ENCODE measurements at places on chromosomes 6 and 20. TPM values are rescaled to one million over a fixed set of nuclear protein-coding genes. Genes with fewer than 3 reads are reported as not detected.

GRCh38 chr20:34627458-34627857, 49.4 kb downstream of the PIGU start:
- no peak overlapping the region for H3K27ac ChIP-seq
- no peak for DNase-seq
- no peak overlapping the region for H3K4me3 ChIP-seq
- H3K27me3 ChIP-seq = no peaks in the 10 kb centered on the region
- peaks cover 10% of the 10 kb centered on the region for H3K36me3 ChIP-seq
- no peaks in the 10 kb centered on the region for H3K4me1 ChIP-seq

EYS gene
- total RNA-seq = 0.44 TPM

GRCh38 chr20:28616354-28616753, 2641.1 kb upstream of the DEFB115 start:
- no peaks in the 10 kb centered on the region for H3K27me3 ChIP-seq

- no peaks in the 10 kb centered on the region for H3K27me3 ChIP-seq
- H3K27ac ChIP-seq = no peak overlapping the region
- peaks cover 61% of the 10 kb centered on the region for H3K36me3 ChIP-seq
- no peak overlapping the region for H3K4me3 ChIP-seq
Measured at GRCh38 chr6:15523679-15524630, 138.9 kb downstream of the DTNBP1 start.

- H3K27me3 ChIP-seq = no peaks in the 10 kb centered on the region
- no peak overlapping the region for H3K4me3 ChIP-seq
- no peak overlapping the region for H3K27ac ChIP-seq
- DNase-seq = no peak
- H3K4me1 ChIP-seq = peaks cover 2% of the 10 kb centered on the region
- no peaks in the 10 kb centered on the region for H3K36me3 ChIP-seq
Measured at GRCh38 chr6:125316621-125317020, 14.9 kb upstream of the HDDC2 start.

GRCh38 chr20:46894971-46895905, 595 bp downstream of the EYA2 start:
- H3K27ac ChIP-seq = no peak overlapping the region
- H3K36me3 ChIP-seq = no peaks in the 10 kb centered on the region
- peak; percentile 74 for DNase-seq
- peaks cover 13% of the 10 kb centered on the region for H3K27me3 ChIP-seq
- H3K4me3 ChIP-seq = peak overlapping the region; percentile 90

PRL gene
- not detected for total RNA-seq

- no peak for DNase-seq
- no peak overlapping the region for H3K4me3 ChIP-seq
- H3K27me3 ChIP-seq = no peaks in the 10 kb centered on the region
- H3K4me1 ChIP-seq = no peaks in the 10 kb centered on the region
Measured at GRCh38 chr20:62511300-62511914, 35.6 kb upstream of the GATA5 start.

DNA sequence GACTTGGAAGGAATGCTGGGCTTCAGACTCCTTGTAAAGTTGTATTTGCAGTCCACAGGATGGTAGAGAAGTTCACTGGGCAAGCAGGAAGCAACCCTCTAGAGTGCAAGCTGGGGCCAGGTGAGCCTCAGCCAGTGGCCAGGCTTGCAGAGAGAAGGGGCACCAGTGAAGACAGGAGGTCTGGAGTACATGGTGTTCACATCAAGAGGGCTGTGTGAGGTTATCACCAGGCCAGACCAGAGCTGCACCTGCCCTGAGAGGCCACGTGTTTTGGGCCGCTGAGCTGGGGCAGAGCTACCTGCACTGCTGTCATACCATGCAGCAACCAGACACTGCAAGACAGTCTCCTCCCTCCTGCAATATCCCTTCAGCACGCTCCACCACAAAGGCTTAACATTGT, 79.0 kb downstream of the SH3BGRL2 start:
- no peak for DNase-seq
- H3K4me1 ChIP-seq = no peaks in the 10 kb centered on the region
- H3K27me3 ChIP-seq = no peaks in the 10 kb centered on the region
- H3K36me3 ChIP-seq = no peaks in the 10 kb centered on the region

DNA sequence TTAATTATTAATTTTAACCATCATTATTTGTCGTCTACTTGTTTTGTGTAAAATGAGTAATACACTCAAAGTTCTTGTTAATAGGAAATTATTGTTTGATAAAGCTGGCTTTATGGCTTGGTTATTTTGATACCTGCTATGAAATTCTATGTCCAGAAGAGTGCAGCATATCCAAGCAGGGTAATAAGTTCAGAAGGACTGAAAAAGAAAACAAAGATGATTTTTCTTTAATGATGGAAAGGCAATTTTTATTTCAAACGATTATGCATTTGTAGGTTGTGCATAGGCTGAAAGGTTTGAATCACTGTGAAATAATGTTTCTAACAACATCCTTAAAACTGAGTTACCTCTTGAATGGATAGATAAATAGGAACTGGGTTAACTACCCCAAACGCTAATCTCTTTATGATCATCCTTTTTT, 1.4 kb upstream of the MAN1A1 start:
- peak overlapping the region; percentile 87 for H3K4me3 ChIP-seq
- no peaks in the 10 kb centered on the region for H3K27me3 ChIP-seq

- DNase-seq = no peak
- H3K36me3 ChIP-seq = no peaks in the 10 kb centered on the region
- no peaks in the 10 kb centered on the region for H3K27me3 ChIP-seq
- no peak overlapping the region for H3K4me3 ChIP-seq
Measured at GRCh38 chr6:169163411-169163901, 90.2 kb downstream of the THBS2 start.

GRCh38 chr6:137705160-137706082, 161.6 kb upstream of the TNFAIP3 start:
- H3K4me1 ChIP-seq = no peaks in the 10 kb centered on the region
- no peak overlapping the region for H3K27ac ChIP-seq
- no peaks in the 10 kb centered on the region for H3K27me3 ChIP-seq
- no peaks in the 10 kb centered on the region for H3K36me3 ChIP-seq
- peak; percentile 91 for DNase-seq

DNA sequence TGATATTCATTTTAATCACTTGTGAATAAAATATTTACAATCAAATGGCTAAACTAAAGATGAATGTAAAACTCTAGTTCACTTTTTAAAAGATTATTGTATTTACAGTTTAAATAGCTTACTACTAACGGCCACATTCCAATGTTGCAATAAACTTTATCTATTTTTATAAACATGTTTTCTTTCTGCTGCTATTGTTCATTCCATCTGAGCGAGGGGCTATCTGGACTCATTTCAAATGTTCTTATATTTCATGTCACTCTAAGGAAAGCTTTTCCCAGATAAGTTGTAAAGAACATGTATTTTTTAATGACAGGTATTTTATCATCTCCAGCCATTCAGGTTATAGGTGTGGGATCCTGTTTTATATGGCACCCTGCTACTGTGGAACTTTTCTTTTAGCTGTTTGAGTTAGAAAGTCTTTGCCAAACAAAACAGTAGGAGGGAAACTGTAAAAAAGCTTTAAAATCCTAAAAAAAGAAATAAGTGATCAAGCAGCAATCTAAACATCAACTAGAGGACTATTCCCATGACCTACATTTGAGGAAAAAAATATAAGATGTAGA, 42.5 kb downstream of the HMGCLL1 start:
- no peaks in the 10 kb centered on the region for H3K27me3 ChIP-seq
- DNase-seq = no peak
- no peaks in the 10 kb centered on the region for H3K36me3 ChIP-seq
- H3K4me3 ChIP-seq = no peak overlapping the region

TBXT gene
- 2.3 TPM for total RNA-seq

DNA sequence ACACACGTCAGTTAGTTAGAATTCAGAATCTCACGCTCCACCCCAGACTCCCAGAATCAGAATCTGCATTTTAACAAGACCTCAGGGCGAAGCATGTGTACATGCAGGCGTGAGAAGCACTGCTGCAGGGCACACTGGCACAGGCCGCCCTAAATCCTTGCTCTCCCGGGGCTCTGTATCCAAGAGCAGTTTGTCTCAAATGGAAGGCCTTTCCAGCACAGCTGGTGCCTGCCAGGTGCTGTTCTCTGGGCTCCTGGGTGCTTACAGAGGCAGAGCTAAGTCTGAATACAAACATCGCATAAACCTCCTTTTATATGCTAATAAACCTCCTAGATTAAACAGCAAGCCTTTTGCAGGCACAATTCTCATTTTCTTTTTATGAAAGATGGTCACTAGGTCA, 119.1 kb upstream of the CD93 start:
- peak; percentile 69 for DNase-seq
- H3K36me3 ChIP-seq = no peaks in the 10 kb centered on the region
- no peak overlapping the region for H3K4me3 ChIP-seq
- H3K27me3 ChIP-seq = no peaks in the 10 kb centered on the region
- peaks cover 32% of the 10 kb centered on the region for H3K4me1 ChIP-seq
- H3K27ac ChIP-seq = peak overlapping the region; percentile 12

DNA sequence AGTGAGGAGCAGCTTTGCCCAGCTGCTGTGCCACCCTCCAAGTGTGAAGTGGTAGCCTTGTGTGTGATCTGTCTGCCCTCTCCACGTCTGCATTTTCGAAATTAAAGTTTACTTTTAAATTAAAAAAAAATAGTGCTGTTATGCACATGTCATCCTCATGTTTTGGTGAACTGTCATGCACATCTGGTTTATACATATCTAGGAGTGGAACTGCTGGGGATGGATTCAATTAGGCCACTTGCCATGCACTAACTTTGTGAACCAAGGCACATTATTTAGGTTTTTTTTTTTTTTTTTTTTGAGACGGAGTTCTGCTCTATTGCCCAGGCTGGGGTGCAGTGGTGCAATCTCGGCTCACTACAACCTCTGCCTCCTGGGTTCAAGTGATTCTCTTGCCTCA, 3.6 kb downstream of the GTSF1L start:
- H3K27ac ChIP-seq = no peak overlapping the region
- no peaks in the 10 kb centered on the region for H3K27me3 ChIP-seq
- H3K4me1 ChIP-seq = peaks cover 4% of the 10 kb centered on the region
- DNase-seq = no peak
- no peaks in the 10 kb centered on the region for H3K36me3 ChIP-seq
- no peak overlapping the region for H3K4me3 ChIP-seq

DNA sequence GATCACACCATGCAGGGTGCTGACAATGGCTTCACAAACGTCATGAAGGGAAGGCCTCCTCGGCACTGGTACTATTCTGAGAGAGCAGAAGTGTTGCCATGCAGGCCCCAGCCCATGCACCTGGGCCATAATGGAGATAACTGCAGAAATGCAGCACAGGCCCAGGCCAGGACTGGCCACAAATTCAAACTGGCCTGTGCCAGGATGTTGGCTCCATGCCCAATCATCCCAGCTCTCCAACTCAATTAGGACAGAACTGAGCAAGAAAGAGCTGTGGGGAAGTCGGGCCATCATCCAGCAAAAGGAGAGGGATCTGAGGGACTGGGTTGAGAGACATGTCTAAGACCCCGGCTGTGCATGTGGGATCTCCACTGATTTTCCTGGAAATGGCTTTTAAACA, 48.9 kb upstream of the SYNDIG1 start:
- no peak overlapping the region for H3K4me3 ChIP-seq
- no peak overlapping the region for H3K27ac ChIP-seq
- H3K36me3 ChIP-seq = no peaks in the 10 kb centered on the region
- DNase-seq = no peak

DNA sequence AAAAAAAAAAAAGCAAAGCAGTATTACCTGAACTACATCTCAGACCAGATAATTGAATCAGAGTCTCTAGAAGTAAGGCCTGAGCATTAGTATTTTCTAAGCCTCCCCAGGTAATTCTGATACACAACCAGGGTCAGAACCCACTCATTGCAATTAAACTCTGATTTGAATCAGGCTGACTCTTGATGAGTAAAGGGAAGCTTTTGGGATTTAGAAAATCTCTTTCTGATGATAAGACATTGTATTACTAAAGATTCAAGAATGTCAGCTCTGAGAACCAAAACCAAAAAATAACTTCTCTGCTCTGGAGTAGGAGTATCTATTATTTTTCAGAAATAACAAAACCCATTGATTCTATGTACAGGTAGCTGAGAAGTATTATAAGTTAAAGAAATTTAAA, 100.1 kb upstream of the COL21A1 start:
- H3K36me3 ChIP-seq = no peaks in the 10 kb centered on the region
- no peaks in the 10 kb centered on the region for H3K4me1 ChIP-seq
- H3K27me3 ChIP-seq = no peaks in the 10 kb centered on the region
- no peak overlapping the region for H3K27ac ChIP-seq
- H3K4me3 ChIP-seq = no peak overlapping the region

GRCh38 chr20:59246691-59247400, 53.6 kb upstream of the EDN3 start:
- H3K4me1 ChIP-seq = no peaks in the 10 kb centered on the region
- H3K36me3 ChIP-seq = no peaks in the 10 kb centered on the region
- peaks cover 6% of the 10 kb centered on the region for H3K27me3 ChIP-seq

DNA sequence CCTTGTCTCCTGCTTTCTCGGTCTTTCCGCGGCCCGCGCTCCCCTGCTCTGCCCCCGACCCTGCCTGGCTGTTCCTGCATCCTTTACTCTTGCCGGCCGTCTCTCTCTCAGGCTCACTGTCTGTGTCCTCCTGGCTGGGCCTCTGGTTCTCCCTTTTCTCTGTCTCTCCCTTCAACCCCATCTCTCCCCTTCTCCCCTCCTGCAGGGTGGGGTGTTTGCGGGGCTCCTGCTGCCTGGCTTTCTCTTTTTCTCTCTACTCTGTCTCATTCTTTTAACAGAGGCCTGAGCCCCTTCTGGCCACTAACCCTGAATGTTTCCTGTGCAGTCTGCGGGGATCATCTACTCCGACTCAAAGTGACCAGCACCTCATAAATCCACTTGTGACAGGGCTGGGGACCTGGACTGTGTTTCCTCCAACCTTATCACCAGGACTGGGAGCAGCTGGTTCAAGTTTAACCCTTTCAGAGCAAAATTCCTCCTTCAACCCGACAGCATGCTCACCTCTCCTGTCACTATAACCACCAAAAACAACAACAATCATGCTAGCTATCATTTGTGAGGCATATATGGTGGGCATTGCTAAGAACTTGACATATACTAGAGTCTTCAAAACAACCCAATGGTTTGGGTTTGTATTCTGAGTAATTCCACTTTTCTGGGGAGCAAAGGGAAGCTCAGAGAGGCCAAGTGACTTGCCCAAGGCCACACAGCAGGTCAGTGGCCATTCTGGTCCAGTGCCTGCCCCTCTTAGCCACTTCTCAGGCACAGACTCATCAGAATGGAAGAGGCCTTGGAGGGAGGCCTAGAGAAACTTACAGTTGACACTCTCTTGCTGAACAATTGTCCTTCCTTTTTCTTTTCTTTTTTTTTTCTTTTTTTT, 811 bp upstream of the RSPO4 start:
- peak overlapping the region; percentile 69 for H3K4me3 ChIP-seq
- peaks cover 2% of the 10 kb centered on the region for H3K4me1 ChIP-seq
- H3K27ac ChIP-seq = no peak overlapping the region

DNA sequence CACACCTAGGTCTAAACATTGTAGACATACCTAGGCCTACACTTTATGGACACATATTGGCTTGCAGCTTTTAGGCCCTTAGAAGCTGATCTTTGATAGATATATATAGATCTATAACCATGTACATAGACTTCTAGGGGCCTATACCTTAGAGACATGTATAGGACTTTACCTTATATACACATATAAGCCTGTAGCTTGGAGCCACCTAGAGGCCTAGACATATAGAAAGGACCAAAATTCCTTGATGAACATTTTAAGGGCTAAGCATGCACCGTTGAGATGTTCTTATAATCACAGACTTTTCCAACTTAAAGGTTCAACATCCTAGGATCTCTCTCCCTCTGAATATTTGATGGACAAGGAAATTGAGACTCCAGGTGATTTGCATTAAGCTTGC, 371.7 kb upstream of the SASH1 start:
- H3K27me3 ChIP-seq = no peaks in the 10 kb centered on the region
- peaks cover 2% of the 10 kb centered on the region for H3K4me1 ChIP-seq
- no peak overlapping the region for H3K27ac ChIP-seq
- H3K36me3 ChIP-seq = no peaks in the 10 kb centered on the region
- no peak overlapping the region for H3K4me3 ChIP-seq

GRCh38 chr6:36050947-36051710, 23.5 kb downstream of the MAPK14 start:
- no peaks in the 10 kb centered on the region for H3K4me1 ChIP-seq
- peaks cover 10% of the 10 kb centered on the region for H3K36me3 ChIP-seq
- no peak overlapping the region for H3K27ac ChIP-seq
- H3K4me3 ChIP-seq = no peak overlapping the region
- no peak for DNase-seq
